NB4 (cell line): ENCODE measurements at places on chromosomes 11 and 22.

- DNase-seq, result no peak
These were observed 8.8 kb upstream of the MYRF start for GRCh38 chr11:61743486-61744095.

DNA sequence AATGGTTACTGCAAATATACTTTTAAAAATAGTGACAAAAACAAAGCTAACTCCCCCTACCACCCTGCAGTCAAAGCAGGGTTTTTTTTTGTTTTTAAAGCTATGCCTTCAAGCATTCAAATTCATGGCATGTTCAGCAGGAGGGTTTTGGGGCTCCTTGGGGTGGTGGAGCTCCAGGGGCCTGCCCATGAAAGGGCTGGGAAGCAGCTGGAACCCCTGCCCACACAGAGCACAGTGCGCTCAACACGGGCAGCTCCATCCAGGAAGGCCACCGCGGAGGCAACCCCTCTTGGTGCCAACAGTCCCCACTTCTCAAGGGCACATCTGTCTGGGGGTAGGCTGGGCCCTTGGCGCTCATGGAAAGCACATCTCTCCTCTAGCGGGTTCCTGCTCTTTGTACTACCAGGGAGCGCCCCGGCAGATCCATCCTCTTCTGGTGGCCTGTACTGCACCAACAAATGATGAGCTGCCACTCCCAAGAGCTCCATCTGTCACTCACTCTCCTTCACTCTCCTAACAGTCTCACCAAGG, 16.6 kb upstream of the PHLDA2 start:
- no peak for DNase-seq

GRCh38 chr11:1884303-1884700, 7.4 kb downstream of the PRR33 start:
- no peak for DNase-seq

GRCh38 chr11:57493507-57494503, 21.7 kb downstream of the SLC43A1 start:
- peak; percentile 54 for DNase-seq

- peak; percentile 33 for DNase-seq
These were observed 2.5 kb downstream of the WNT7B start for GRCh38 chr22:45974498-45974897.

- DNase-seq, result peak; percentile 43
These were observed 94.5 kb upstream of the HSD17B12 start for GRCh38 chr11:43585877-43586608.

DNA sequence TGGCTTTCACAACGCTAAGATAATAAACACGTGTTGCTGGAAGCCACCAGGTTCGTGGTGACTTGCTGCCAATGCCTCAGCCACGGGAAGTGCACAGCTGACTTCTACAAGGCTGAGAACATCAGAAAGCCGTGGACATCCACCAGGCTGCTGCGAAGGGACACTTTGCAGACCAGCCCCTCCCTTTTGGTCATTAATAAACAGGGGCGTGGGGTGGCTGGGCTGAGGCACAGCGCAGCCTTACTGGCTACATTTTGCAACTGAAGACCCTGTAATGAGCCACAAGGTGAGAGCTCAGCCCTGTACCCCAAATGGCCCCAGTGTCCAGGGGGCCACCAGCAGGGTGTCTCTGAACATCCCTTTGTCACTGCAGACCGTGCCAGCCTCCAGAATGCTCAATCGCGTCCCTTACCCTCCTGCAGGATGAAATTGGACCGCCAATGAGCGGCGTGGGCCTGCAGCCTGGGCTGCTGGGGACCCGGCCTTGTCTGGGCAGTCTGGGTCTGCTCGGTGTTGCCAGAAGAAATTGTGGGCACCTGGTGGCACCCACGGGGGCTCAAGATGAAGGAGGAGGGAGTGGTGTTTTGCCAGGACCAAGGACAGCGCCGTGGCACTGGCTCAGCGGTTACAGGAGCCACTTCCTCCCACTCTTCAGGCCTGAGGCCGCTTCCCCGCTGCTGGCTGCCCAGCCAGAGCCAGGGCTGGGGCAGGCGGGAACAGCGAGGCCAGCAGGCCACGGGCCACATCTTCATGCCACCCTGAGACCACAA, 181.9 kb downstream of the CTTN start:
- DNase-seq, result peak; percentile 40

DNA sequence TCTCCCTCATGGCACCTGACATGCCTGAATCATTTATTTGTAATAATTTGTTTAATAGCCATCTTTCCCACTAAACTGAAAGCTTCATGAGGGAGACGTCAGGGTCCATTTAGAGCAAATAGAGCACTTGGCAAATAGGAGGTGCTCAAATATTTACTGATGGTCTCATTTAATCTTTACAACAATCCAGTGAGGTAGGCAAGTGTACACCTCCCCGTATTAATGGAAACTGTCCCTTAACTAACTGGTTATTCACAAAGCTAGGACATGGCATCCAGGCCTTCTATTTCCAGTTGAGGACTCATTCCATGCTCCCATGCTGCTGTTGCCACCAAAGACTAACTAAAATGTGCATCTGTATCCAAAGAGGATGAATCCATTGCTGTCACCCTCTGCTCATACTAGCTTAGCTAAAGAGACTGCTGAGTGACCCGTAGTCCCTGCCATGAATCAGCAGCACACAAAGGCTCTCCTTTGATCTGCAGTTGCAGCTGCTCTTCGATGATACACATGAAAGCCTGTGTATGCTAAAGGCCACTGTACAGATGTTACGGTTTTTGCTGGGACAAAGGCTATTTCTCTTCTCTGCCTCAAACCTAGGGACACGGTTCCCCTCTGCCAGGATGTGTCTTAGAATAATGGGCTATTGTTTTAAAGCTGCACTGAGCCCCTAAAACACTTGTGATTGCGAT, 82.6 kb downstream of the RAB30 start:
- no peak for DNase-seq

GRCh38 chr11:121113611-121114010, 12.6 kb downstream of the TECTA start:
- DNase-seq, result no peak

GRCh38 chr11:134925432-134925831, 513.4 kb upstream of the B3GAT1 start:
- no peak for DNase-seq

GRCh38 chr11:36741515-36741914, 143.5 kb upstream of the RAG2 start:
- DNase-seq, result no peak

- DNase-seq, result no peak
These were observed 128.6 kb upstream of the DDI1 start for GRCh38 chr11:103907548-103908455.

GRCh38 chr11:17395978-17396377, 7.5 kb upstream of the KCNJ11 start:
- no peak for DNase-seq

DNA sequence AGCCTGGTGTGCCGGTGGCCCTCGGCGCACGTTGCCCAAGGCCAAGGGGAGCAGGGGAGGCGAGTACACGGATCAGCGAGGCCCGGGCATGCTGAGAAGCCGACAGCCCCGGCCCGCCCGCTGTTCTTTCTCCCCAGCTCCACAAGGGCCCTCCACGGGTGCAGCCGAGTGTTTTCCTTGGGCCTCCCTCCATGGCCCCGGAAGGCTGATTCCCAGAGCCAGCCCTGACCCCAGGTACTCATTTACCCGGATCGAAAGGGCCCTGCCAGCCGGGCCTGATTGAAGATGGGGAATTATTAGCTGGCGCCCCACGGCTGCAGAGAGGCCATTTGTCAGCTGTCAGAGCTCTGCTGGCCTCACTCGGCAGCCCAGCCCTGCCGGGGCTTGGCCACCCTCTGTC, 53.1 kb downstream of the WNT7B start:
- DNase-seq, result no peak

DNA sequence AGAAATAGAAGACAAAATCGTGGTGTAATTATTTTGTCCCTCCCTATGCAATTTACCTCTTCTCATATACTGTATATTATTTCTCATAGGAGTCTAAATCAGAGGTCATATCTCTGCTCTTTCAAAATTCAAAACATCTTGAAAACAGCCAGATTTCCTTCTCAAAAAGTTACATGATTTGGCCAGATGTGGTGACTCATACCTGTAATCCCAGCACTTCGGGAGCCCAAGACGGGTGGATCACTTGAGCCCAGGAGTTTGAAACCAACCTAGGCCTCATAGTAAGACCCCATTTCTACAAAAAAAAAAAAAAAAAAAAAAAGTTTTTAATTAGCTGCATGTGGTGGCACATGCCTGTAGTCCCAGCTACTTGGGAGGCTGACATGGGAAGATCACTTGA, 29.0 kb upstream of the DNAJB7 start:
- no peak for DNase-seq

- DNase-seq, result peak; percentile 61
These were observed 14.5 kb downstream of the ACP2 start for GRCh38 chr11:47233989-47234668.

GRCh38 chr11:119029340-119030028, 1.2 kb downstream of the SLC37A4 start:
- DNase-seq, result peak; percentile 43

- no peak for DNase-seq
These were observed 420.0 kb downstream of the CTTN start for GRCh38 chr11:70818351-70818750.

DNA sequence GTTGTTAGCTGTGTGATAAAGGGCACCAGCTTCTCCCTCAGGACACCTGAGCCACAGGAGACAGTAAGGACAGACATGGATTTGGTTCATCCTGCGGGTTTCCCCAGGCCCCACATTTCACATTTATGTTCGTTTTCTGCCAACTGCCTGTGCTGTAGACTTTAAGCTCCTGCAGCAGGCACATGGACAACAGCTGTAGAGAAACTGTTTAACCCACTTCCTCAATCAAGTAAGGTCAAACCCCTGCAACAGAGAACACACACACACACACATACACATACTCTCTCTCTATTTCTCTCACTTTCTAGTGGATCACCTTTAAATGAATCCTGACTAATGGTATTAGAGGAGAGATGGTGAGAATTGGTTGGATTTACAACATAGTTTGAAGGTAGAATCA, 90.7 kb downstream of the C11orf87 start:
- peak; percentile 67 for DNase-seq

- no peak for DNase-seq
These were observed 18.0 kb downstream of the ACRV1 start for GRCh38 chr11:125662689-125663088.

DNA sequence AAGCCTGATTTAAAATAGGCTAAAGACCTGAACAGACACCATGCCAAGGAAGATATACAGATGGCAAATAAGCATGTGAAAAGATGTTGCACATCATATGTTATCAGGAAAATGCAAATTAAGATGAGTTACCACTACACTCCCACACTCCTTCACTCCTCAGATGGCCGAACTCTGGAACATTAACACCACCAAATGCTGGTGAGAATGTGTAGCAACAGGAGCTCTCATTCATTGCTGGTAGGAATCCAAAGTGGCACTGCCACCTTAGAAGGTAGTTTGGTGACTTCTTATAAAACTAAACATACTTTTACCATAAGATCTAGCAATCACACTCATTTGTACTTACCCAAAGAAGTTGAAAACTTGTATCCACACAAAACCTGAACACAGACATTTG, 2047.3 kb downstream of the LRRC4C start:
- no peak for DNase-seq
